ENCODE measurements at places on chromosomes 16 and 17.

- DNase-seq, result no peak
These were observed 33.4 kb upstream of the PIK3R6 start for GRCh38 chr17:8900626-8901585.

- DNase-seq, result no peak
These were observed 39.8 kb upstream of the TOM1L1 start for GRCh38 chr17:54860617-54861470.

DNA sequence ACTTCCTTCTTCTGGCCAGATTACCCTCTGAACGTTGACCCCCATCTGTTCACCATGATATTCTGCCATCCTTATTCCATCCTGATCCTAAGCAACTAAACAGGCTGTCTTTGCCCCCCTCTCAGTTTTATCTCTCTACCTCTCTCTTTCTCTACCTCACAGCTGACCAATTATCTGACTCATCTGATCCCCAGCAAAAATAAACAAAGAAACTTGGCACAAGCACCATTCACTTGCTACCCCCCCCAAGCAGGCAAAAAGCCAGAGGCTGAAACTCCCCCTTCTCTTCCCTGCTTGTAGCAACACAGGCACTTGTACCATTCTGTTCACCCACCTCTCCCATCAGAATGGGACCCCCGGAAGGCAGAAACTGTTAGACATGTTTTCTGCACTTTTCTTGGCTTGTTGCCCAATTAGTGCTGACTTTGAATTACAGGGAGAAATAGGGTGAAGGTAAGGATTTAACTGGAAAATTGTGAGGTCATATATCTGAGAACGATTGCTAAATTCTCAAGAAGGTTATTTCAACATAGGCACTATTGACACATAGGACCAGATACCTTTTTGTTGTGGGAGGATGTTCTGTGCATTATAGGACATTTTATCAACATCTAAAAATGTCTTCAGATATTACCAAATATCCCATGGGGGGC lies 163.2 kb downstream of the TOX3 start:
- no peak for DNase-seq

DNA sequence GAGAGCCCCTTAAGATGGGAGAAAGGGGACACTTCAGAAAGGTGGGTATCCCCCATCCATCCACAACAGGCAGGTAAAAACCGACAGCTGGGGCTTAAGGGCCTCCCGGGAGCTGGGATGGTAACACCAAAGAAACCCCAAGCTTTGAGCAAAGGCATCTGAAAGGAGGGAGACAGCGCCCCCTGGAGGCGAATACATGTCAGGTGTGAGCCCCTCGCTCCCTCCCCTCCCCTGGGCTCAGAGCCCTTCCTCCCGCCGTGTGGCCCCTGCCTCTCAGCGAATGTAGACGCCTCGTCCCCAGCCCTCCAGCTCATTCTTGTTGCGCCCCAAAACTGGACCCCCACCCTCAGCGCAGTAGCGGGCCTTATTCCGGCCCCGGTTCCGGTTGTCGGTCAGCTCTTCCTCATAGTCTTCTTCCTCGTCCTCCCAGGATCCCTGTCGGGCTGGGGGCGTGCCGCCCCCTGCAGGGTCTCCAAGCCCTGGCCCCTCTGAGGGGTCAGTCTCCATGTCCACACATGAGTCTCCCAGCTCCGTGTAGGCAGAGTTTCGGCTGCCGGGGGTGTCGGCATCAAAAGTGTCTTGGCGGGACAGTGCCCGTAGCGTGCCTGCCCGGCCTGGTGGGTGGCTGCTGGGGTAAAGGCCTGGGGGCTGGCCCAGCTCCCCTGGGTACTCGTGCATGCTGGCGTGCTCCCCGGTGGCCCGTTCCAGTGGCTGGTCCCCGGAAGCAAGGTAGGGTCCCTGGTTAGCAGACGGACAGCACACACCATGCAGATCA lies 9.1 kb upstream of the ARL5C start:
- peak; percentile 48 for DNase-seq
